EL (cell line): ENCODE measurements at places on chromosomes 2 and 18.

DNA sequence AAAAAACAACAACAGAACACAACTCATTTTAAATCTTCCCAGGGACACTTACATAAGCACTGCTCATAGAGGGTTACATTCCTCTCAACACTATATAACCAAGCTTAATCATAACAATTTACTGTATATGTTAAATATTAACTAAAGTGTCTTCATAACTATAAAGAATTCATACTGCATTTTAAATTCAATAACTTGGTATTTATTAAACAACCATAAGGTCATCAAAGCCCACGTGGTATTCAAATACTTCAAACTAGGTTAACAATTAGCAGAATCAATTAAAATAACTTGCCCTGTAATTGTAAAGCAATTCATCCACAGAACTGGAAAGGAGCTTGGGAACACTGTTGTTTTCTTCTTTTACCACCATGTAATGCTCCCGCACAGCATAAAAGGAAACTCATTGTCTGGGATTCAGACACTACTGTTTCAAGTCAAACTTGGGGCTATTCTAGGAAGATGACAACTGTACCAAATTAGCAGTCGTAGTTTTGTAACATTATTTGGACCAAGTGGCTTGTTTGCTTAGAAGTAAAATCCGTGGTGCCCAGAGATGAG, 10.4 kb downstream of the GAREM1 start:
- no peak for DNase-seq

DNA sequence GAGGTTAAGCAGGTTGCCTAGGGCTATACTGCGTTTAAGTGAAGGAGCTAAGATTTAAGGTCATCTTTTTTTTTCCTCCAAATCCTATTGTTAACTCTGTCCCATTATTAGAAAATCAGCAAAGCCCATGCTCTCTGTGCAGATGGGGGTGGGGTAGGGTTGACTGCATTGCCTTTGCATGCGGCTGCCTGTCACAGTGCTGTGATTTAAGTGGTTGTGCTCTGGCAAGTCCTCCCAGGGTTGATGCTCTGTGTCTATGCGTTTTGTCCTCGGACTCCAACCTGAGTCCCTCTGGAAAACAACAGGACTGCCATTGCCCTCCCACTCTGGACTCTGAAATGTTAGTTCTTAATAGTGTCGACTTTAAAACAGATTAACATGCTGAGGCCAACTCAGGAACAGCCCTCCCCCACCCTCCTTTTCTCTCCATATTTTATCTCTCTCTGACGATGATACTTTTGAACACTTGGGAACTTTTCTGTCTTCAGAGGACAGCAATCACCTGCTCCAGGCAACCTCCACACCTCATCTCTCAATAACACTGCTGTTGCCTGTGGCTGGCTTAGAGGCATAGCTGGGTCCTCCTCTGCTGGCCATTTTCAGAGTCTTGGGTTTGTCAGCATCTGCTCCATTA, 5.8 kb downstream of the FHOD3 start:
- DNase-seq = no peak

DNA sequence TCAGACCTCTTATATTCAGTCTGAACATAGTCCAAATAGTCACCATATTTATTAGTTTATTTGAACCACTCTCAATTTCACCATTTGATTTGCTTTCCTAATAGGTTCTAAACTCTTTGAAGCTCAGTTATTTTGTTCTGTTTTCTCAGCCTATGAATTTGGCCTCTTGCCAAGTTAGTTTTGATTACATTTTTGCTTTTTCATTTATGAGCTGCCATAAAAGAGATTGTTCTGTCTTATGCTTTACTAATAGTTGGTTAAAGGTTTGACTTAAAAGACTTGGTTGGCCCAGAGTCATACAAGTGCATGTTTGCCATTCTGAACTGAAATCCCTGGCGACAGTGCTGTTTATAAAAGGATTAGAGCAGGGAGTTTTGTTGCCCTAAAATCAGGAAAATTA, 85.9 kb upstream of the RANBP2 start:
- no peak for DNase-seq

GRCh38 chr2:144615866-144616565, 96.1 kb upstream of the ZEB2 start:
- no peak for DNase-seq

GRCh38 chr2:130972410-130972809, 120.8 kb downstream of the FAM168B start:
- DNase-seq = no peak

GRCh38 chr18:9828506-9829396, 57.0 kb upstream of the TXNDC2 start:
- DNase-seq = no peak

DNA sequence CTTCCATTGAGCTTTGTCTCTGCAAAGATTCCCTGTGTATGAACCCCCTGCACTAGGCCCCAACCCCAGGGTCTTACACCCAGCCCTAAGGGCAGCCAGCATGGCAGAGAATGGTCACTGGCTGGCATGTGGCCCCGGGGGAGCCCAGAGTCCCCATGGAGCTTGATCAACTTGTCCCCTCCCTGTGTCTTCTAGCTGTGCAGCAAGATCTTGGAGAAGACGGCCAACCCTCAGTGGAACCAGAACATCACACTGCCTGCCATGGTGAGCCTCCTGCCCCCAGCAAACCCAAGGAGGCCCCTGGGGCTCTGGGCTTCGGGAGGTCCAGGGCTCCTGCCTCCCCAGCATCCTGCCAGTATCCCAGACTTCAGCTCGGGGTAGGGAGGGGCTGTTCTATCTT, 81.5 kb downstream of the DYSF start:
- DNase-seq = no peak

DNA sequence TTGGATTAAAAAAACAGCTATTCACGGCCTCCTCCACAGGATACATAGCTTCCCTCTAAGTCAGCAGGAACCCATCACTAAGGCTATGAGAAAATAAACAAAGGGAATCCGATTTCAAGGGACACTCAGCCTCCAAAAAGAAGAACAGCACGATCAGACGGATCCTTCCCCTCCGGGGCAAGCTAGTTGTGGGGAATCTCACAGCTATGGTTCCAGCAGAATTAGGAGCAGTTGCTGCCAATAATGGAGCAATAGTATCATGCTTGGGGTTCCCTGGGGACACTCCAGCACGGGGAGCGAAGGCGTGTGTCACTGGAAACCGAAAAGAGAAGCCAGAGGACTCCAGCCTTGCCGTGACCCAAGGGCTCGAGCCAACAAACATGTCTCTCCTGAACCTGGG, 163.1 kb downstream of the TTC32 start:
- peak; percentile 67 for DNase-seq

- DNase-seq = no peak
Observed at GRCh38 chr2:240730501-240731177, 39.0 kb downstream of the AQP12A start.
